ENCODE measurements at places on chromosomes 4 and X.

DNA sequence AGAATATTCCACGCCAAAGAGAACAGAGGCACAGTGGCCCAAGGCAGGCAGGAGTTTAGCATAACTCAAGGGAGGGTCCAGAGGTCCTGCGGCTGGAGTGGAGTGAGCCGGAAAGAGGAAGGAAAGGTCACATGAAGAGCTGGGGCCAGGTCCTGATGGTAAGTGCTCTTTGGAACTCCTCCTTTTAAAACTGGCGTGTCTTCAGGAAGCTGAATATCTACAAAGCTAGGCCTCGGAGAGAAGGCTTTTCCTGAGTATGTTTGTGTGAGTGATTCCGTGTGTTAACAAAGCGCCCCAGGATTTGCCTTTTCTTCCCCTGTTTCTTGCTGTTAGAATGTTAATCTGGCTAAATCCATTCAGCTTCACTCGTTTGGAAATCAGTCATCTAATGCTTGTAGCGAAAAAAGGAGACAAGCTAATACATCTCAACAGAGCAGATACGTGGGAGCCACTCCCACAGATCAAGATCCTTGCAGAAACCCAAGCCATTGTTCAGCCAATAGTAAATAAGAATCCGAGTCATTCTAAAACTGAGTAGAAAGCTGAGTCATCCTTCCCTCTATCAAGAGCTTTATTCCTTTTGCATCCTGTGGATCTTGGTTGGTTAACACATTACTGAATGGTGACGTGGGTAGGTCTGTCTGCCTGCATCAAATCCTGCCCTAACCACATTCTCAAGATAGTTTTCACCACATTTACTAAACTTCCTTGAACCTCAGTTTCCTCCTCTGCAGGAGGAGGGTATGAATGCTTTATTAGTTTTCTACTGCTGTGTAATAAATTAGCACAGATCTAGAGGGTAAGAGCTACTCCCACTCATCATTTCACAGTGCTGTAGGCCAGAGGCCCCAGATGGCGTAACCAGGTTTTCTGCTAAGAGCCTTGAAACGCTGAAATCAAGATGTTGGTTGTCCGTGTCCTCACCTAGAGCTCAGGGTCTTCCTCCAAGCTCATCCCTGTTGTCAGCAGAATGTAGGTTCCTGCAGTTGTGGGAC, 43.2 kb upstream of the RBM47 start:
- DNase-seq = peak; percentile 78

DNA sequence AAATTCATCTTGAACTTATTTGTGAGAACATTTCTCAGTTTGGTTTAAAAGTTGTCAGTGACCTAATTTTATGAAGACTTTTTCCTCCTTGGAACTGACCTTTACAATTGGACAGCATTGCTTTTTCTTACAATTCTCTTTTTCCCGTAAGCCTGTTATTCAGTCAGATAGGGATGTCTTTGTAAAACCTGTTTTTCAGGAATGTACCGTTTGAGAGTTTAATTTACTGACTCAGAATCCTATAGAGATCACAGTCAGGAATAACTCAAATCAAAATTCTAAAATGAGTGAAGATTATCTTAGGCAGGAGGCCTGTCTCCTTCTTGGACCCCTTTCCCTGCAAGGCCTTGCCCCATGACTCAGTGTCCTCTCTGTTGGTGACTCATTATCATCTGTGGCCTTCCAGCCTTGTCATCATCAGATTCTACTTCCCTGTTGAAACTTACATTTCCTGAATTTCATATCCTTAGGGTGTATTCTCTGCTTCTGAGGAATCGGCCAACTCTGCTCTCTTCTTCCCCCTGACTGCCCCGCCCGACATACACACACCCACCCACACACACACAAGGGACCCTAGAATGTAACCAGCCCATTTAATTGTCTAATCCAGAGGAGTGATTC, 99.8 kb downstream of the ARHGAP10 start:
- DNase-seq = no peak

DNA sequence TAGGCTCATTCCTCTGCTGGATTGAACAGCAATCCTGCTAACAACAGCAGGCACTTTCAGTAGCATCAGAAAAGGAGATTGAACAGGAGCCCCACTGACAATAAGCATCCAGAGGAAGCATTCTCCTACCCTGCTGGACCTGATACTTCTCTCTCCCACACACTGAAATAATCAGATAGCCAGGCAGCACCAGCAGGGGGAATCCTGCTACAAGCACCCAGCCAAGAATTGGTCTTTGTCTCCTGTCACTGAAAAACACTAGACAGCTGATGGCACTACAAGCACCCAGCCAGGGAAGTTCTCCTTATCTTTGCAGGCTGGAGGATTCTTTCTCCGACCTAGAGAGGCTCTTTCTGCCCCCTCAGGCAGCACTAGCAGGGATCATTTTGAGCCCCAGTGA, 444.3 kb upstream of the GRIA3 start:
- DNase-seq = no peak

GRCh38 chrX:14050709-14051108, 21.0 kb upstream of the GEMIN8 start:
- DNase-seq = no peak

GRCh38 chr4:106530821-106531220, 162.2 kb upstream of the GIMD1 start:
- no peak for DNase-seq

GRCh38 chr4:24559032-24559821, 25.1 kb downstream of the DHX15 start:
- DNase-seq = no peak

DNA sequence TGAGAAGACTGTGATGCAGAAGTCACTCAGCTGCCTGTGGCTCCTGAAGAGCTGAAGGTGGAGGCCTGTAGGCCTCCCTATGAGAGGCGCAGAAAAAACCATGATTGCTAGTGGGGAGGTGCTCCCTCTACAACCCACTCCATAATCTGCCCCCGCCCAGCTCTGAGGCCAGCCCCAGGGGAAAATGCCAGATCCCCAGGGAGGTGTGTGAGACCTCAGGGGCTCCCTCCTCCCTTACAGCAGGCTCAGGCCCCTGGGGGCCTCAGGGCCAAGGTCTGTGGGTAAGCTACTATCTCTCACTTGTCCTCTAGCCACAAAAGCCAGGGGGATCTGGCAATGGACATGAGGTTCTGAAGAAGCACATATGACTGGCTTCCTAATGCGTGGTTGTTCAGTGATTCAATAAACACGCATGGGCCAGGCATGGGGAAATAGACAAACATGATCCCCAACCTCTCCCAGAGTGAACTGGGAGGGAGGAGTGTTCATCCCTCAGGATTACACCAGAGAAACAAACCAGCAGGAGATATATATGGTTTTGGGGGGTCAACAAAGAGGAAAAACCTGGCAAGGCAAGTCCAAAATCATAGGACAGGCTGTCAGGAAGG, 51.0 kb upstream of the MTM1 start:
- DNase-seq = no peak

DNA sequence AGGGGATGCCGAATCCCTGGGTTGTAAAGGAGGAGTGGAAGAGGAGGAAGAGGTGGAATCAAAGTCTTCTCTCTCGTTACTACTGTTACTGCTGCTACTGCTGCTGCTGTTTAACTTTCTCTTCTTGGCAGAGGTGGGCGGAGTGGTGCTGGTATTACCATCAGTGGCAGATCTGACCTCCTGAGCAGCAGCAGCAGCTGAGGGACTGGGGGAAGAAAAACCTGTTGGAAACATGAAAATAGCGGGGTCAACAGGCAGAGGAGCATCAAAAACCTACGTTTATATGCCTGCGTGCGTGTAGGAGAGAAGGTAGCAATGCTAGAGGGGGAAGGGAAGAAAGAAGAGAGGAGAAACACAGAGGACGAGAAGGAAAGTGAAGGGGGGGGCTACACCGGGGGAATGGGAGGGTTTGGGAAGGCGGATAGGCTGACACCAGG, 339 bp downstream of the CUL4B start:
- no peak for DNase-seq

DNA sequence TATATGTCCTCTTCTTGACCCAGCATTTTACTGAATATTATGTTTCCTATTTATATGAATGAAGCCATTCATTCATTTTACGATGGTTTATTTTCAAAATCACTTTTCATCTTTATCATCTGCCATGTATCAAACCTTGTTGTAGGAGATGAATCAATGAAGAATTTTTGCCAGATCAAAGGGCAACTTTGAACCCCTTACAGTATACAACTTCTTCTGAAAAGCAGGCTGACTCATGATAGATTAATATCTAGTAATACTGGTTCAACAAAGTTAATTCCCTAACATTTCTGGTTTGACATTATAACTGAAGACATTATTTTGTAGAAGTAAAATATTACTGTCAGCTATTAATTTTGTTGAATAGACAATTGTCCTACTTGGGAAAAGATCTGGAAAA, 226.0 kb downstream of the RPA4 start:
- DNase-seq = no peak

DNA sequence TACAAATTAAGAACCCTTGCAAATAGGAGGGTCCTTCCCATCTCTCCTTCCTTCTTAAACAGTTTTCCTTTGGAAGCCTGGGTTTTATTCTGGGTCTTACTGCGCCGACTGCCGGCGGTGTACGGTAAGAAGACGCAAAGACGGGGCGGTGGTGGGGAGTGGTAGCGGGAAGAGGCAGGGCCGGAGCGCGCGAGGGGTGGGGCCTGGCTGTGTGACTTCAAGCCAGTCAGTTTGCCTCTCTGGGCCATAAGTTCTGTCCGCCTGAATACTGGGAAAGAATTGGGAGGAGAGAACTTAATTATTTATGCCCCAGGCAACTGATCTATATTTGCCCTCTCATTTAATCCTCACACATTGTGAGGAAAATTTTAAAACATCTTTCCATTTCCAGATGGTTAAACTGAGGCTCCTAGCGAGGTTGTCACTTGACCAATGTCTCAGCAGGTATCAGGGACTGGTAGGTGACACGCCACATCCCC, 726 bp upstream of the KANTR start:
- DNase-seq = peak; percentile 73

DNA sequence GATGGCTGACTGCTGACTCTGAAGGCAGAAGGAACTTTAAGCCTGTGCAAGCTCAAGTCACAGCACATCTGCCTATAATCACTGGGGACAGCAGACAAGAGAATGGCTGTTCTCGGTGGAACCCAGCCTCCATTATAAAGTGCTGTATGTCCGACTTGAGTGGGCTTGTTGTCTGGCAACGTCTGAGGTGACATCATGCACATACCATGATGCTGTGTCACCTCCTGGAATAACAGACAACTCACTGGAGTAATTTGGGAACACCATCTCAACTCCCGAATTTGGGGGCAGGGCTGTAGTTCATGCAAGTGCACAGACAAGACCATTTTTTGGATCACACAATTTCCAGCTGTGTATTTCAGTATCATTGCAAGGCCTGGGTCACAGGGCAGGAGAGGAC, 59.8 kb upstream of the GPM6B start:
- DNase-seq = no peak

DNA sequence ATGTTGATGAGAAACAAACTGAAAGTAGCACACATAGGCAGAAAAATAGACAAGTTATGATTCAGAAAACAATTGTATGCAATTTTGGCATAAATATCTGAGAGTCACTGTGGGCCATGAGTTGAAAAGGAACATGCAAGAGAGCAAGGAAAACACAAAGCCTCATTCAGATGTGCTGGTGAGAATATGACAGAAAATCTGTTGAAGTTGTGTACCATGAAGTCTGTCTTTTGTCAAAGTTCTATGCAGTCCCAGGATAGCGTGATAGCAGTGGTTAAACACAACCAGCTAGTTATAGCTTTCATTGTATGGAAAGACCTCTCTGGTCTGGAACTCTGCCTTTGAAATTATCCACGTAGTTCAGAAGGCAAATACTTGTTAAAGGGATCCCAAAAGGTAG, 53.0 kb downstream of the TMEM154 start:
- no peak for DNase-seq

GRCh38 chr4:80922941-80923340, 107.6 kb upstream of the BMP3 start:
- no peak for DNase-seq

GRCh38 chr4:2059726-2060602, 837 bp downstream of the NAT8L start:
- no peak for DNase-seq

GRCh38 chr4:7785017-7785416, 154.6 kb downstream of the AFAP1 start:
- DNase-seq = no peak

- DNase-seq = no peak
Measured at GRCh38 chr4:138775489-138775888, 240.1 kb upstream of the NOCT start.

GRCh38 chrX:98380556-98380955, 1496.8 kb downstream of the RPA4 start:
- no peak for DNase-seq

DNA sequence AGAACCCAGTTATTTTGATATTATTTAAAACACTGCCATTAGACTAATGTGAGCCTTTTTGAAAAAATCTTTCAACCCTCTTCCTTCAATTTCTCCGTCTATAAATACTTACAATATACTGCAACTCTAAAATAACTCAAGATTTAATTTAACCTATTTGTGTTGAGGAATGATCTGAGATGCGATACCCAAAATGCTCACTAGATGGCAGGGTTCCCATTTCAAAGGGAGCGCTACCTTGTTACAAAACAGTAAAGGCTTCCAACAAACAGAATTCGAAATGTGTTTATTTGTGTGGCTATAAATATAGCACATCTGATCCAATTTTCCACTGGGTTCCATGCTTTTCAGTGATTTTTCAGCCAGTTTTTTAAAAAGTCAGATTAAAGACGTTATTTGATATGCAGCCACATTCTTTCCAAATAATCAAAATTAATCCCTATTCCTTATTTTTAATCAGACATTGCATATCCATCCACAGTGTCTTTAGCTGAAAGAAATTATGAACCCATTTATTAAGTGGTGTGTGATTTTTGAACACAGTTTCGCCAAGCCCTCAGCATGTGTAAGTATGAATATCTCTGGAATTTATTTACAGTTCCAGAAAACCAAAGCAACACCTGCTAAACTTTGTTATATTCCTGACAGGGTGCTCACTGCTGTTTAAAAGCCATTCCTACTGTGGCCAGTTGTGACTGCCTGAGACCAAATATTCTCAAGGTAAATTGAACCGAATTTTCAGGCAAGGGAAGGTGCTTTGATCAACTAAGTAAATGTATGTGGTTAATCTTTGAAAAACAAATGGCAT, 668.0 kb upstream of the LCORL start:
- DNase-seq = no peak

- DNase-seq = no peak
Measured at GRCh38 chrX:105211066-105211575, 9.4 kb downstream of the TEX13A start.

- no peak for DNase-seq
Measured at GRCh38 chr4:115852767-115853091, 739.3 kb upstream of the NDST4 start.

GRCh38 chrX:134735015-134735414, 76.7 kb upstream of the PLAC1 start:
- DNase-seq = no peak

DNA sequence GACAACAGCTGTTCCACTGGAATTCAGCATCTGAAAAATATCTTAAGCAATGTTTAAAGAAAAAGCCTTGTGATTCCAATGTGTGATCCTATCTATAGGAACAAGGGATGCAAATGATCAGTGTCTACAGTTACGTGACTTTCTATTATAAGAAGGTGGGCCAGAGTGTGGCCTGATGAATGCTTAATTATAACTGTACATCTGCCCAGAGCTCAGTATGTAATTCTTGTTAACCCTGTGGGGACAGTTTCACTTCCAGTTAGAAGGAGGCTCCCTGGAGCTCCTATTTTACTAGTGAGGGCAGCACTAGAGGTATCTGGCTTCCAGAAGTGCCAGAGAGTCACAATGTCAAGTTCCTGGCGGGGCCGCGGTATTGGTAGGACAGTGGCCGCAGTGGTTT, 288.5 kb downstream of the USP46 start:
- DNase-seq = no peak

GRCh38 chrX:148536961-148537360, 36.5 kb downstream of the AFF2 start:
- DNase-seq = no peak

Measured in natural killer cell treated with Interleukin-12 subunit alpha and Interleukin-12 subunit beta and Interleukin-15 and Interleukin-18, amount 100 ng/mL, for 72 hours (primary cell).